Right renal cortex interstitium (tissue), 3 donors: ENCODE measurements at places on chromosomes 2 and 18.

DNA sequence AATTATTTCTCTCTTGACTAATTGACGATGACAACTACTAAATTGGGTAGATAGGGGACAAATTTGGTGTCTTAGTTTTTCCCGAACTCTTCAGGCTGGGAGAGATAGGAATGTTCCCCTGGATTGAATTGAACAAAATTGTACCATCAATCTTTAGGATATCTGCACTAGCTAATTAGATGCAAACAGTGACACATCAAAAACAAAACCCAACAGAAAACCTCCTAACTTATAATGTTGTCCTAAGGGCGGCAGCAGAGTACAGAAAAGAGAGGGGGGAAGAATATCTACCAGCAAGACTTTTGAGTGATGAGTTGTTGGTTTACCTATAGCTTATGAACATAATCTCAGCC lies 342.9 kb downstream of the INSIG2 start:
- DNase-seq = no peak

GRCh38 chr2:29490045-29490444 lies 374.8 kb downstream of the CLIP4 start:
- no peak for DNase-seq

- no peak for DNase-seq
These were observed 59.5 kb downstream of the IRS1 start for GRCh38 chr2:226740039-226740648.

- no peak for DNase-seq
These were observed 102.2 kb upstream of the UXS1 start for GRCh38 chr2:106296182-106296815.

- DNase-seq = no peak
These were observed 52.4 kb downstream of the LPIN1 start for GRCh38 chr2:11798701-11799435.

GRCh38 chr2:118925476-118925875 lies 16.5 kb upstream of the MARCO start:
- DNase-seq = no peak

DNA sequence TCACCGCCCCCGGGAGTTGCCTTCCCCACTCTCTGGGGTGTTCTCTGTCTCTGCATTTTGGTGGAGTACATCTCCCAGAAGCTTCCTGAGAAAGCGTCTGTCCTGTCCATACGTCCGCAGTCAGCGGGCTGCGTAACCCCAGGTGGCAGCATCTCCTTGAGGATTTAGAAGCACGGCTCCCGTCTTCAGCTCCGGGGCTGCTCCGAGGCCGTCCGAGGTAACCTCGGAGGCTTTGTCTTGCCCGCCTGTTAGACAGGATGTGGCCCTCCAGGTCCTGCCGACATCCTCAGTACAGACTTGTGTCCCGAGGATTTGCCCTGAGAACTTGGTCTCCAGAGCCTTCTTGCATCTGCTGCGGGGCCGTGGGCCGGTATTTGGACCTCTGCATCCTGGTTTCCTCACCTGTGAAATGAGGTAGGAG lies 58.4 kb downstream of the CTDP1 start:
- DNase-seq = no peak

GRCh38 chr18:52813635-52814416 lies 473.8 kb downstream of the DCC start:
- no peak for DNase-seq

GRCh38 chr2:156518138-156518537 lies 82.0 kb downstream of the GPD2 start:
- no peak for DNase-seq

DNA sequence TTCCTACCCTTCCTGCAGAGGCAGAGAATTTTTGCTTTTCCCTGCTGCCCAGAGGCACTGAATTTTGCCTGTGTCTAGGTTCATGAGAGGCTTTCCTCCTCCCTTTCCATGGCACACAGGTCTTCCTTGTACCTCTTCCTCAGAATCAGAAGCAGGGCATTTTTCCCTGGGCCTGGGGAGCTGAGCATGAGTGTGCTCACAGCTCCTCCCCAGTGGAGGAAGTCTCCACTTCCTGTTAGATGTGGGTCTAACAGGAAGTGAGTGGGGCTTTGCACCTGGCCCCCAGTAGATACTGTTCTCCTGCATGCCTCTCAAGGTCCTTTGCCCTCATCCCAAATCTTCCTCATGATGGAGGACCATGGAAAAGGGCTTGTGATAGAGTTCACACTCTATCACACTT lies 297.2 kb upstream of the FIGN start:
- no peak for DNase-seq

GRCh38 chr18:64245126-64245861 lies 96.4 kb upstream of the LINC00305 start:
- no peak for DNase-seq

GRCh38 chr2:74347742-74348141 lies 4.5 kb upstream of the SLC4A5 start:
- DNase-seq = no peak

DNA sequence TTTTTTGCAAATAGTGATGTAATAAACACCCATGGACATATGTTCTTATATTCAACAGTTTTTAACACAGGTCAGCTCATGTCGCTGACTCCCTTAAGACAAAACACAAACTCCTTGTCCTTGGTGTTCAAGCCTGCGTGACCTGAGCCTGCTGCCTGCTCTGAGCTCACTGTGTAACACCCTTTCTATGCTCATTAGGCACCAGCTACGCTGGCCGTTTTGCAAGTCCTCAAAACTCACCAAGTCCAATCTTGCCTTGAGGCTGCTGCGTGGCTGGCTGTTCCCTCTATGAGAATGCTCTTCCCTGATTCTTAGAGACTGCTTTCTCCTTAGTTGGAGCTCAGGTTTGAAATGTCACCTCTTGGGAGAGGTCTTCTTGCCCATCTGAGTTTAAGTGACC lies 100.5 kb upstream of the GLI2 start:
- no peak for DNase-seq

DNA sequence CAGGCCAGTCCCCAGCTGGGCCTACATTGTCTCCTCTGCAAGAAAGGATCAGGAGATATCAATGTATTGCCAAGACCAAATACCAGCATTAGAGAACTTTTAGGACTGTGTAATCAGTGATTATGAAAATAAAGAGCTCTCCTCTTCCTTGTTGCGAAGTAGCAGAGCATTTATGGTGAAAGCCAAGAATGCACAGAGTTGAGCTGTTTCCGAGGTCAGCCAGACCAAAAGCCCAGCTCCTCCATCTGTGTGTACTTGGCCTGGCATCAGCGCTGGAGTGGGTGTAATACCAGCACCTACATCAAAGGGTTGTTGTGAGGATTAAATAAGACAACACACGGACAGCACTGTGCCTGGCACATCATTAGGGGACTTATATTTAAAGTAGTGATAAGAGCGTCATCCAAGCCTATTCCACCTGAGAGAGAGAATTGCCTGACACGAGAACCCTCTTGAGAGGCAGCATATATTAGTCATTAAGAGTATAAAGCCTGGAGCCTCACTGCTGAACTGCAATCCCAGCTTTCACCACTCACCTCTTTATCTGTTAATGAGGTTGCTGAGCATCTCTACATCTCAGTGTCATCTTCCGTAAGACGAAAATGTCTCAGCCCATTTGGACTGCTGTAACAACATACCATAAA lies 7.4 kb upstream of the SLC16A14 start:
- DNase-seq = no peak

DNA sequence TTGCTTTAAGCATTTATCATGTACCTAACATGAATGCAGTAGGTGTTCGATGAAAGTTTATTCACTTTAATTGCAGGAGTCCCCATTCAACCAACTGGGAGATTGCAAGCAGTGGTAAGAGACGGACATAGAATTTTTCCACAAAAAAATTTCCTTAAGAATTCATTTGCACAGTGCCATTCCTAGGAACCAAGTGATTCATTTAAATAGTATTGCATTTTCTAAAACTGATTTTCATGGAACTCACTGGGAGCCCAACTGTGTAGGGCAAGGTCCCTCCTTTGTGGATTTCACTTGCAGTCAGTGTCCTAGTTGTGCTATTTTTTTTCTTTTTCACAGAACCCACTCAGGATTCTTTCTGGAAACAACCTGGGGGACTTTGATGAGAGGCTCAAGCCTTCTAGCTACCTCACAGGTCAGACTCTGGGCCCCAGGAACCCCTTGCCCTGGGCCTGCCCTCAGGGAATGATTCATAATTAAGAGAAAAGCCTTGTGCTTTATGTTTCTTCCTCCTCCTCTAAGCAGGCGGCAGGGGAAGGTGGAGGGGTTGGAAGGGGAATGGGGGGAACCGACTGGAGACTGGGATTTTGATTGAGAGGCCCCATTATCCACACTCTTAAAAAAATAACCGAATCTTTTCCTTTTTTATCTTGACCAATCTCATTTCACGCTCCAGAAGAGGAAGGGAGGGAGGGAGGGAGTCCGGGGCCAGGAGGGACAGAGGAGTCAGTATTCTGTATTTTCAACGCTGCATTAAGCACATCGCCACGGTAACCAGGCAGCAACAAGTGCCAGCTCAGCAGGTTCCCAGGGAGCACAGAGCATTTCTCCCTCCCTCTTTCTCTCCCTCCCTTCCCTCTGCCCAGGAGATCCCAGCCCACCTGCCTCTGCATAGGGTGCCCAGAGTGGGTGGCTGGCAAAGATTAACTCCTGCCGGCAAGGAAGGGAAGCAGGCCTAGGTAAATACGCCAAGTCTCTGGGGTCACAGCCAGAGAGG lies 51.8 kb downstream of the PSD4 start:
- DNase-seq = peak; percentile 88

DNA sequence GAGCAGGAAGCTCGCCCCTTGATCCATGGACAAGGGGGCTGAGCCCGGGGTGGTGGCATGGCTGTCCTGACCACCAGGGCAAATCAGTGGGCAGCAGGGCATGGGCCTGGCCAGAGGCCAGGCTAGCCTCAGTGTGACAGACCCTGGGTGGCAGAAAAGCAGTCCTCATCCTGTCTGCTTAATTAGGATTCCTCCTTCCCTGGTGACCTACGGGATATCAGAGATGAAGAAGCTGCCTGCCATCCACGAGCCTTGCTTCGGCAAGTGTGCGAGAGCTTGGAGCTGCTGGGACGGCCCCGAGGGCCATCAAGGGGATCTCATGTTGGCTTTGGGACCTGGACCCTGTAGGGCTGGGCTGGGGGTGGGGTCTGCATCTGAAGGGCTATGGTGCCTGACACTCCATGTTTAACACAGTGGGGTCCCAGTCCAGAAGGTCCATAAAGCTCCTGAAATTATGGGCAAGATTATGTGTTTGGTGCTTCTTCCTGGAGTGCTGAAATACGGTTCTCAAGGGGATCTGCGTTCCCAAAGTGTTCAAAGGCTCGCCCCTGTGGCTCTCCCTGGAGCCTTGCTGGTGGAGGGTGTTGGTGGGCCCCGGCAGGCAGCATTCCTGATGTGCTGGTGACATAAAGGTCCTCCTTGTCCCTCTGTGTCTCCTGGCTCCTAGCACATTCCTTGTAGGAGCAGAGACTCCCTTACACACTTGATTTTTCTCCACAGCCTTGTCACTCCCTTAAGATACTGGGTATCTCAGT lies 52.6 kb downstream of the KCNIP3 start:
- DNase-seq = no peak
